Esophagus squamous epithelium (tissue), 5 donors: ENCODE measurements at places on chromosomes 11 and 22. TPM values are rescaled to one million over a fixed set of nuclear protein-coding genes. Genes with fewer than 3 reads are reported as not detected.

The MEI1 gene
- 0.09 TPM for total RNA-seq

The HEPHL1 gene
- 7.6 TPM for total RNA-seq

DNA sequence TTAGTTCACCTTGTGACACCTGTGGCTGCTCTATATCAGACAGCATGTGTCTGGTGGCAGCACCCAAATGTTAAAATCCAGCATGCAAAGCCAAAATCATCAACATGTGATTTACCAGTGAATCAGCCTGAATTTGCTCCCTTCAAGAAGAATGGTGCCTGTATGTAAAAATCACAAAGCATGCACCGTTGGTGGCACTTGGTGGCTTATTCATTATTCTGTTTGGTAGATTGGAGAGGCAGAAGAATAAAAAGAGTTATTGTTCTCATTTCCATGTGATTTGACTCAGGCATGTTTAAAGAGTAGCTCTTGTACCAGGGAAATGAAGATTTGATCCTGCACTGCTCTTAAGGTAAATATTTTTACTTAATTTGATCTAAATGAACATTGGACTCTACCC, 143.9 kb upstream of the MPPED2 start:
- DNase-seq: no peak

DNA sequence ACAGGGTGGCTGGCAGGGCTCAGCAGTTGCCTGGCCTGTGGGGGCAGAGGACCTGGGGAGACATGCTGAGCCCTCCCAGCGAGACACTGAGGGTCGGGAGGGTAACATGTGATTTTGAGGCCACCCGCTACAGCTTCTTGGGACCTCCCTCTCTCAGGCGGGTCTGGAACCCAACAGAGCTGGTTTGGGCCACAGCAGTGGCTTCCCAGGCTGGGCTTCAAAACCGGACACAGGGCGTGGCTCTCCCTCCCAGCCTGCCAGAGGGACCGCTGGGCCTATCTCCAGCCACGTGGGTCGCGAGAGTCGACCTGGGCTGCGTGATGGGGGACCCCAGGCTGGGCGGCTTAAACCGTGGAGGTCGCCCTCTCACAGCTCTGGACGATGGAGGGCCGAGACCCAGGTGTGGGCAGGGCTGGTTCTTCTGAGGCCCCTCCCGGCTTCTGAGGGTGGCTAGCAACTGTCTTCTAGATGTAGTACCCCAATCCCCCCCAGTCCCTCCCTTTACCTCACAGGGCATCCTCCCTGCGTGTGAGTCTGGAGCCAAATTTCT, 91.7 kb downstream of the KCNQ1 start:
- DNase-seq: no peak

DNA sequence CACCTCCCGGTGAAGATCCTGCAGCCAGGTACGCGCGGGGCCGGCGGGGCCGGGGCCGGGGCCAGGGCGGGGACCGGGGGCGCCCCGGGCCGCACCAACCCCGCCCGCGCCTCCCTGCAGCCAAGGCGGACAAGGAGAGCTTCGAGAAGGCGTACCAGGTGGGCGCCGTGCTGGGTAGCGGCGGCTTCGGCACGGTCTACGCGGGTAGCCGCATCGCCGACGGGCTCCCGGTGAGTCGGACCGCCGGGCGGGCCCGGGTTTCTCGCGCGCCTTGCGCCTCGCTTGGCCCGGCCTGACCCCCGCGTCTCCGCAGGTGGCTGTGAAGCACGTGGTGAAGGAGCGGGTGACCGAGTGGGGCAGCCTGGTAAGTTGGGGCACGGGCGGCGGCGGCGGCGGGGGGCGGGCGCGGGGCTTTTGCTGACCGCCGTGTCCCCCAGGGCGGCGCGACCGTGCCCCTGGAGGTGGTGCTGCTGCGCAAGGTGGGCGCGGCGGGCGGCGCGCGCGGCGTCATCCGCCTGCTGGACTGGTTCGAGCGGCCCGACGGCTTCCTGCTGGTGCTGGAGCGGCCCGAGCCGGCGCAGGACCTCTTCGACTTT, 531 bp downstream of the PIM3 start:
- DNase-seq: no peak

GRCh38 chr11:112837162-112837826, 123.9 kb upstream of the NCAM1 start:
- no peak for DNase-seq

DNA sequence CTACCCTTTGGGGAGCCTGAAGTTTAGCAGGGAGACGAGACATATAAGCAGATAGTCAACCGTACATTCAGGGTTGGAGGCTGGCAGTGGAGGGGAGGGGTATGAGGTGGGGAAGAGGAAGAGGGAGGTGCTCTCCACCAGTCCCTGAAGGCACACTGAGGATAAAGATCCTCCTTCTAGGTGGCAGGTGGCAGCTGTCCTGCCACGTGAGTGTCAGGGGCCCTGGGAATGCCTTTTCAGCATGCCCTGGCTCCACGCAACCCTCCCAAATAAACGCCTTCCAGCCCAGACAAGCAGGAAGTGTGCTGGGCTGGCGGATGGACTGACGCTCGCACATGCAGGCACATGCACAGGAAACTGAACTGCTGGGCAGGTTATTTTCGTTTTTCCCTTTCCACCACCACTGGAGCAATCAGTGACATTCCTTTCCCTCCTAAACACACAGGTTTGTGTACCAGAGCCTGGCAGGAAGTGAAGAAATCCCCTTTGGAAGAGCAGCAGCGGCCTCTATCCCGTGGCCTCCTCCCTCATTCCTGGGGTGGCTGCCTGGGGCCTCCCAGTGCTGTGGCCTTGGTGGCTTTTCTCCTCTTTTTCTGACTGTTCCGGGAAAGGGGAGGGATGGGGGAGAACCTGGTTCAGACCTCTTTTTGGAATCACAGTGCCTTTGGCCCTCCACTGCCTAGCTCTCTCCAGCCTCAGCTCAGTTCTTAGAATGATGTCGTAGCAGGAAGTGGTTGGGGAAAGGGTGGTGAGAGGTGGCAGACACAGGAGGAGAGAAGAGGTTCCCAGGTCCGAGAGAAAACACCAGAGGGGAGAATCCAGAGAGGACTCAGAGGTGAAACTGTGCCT, 157.0 kb upstream of the TIMP3 start:
- DNase-seq: no peak

- no peak for DNase-seq
Measured at GRCh38 chr11:32571039-32571438, 12.6 kb upstream of the EIF3M start.

DNA sequence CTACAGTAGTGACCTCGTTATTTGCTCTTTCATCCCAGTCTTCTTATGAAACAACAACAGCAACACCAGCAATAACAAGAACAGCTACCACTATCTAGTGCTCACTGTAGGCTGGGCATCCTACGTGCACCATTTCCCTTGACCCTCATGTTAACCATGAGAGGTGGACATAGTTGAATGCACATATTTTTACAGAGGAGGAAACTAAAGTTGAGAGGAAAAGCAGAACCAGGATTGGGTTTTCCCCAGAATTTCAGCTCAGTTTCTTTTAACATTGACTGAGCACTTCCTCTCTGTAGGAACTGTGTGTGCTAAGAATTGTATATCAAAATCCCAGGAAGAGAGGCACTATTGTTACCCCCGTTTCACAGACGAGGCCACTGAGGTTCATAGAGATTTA, 39.4 kb upstream of the TSPAN18 start:
- DNase-seq: no peak

DNA sequence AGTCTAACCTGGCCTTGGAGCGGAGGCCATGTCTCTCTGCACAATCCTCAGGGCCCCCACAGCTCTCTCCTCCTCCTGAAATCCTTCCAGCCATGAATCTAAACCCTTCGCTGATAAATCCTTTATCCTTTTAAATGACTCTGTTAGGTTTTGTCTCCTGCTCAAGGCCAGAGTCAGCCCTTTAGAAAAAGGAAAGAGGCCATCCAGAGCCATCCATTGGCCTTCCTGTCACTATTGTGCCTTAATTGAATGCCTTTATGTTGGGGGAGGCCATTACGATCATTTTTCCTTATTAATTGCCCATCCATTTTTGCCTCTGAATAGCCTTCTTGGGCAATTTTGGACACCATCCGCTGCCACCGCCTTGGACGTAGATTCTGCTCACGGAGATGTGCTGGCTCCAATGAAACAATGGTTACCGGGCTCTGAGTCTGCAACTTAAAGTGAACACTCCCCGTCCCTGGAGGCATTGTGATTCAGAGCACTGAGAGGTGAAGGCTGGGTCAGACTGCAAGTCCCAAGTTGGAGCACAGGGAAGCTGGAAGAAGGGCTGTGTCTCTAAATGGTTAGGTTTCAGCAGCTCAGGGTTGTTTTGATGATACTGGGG, 213.0 kb upstream of the E2F8 start:
- no peak for DNase-seq
